ENCODE measurements at places on chromosomes 2 and 18.

DNA sequence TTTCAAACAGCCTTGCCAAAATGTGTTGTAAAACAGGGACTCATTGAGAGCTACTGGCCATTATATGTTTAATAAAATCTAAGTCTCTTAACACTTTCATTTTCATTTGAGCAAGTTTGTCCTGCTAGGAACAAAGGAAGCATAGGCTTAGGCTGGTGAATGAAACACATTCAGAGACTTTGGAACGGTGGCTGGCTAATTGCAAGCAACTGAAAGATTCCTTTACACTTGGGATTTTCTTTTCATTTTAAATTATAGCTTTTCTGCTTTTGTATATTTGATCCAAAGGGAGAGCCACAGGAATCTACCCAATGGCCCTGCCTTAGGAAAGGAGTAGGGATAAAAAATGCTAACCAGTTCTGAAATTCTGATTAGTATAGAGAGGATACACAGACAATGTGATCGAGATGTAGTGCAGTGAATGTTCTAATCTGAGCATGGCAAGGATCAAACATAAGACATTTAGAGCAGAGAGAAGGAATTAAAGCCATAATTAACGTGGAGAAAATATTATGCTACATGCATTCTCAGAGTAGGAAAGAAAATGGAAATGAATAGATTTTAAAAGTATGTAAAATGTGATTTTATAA is 911.4 kb upstream of the SLC39A10 start:
- no peak for DNase-seq

- no peak for DNase-seq
Measured at GRCh38 chr2:101771227-101771902, 73.9 kb downstream of the MAP4K4 start.

- DNase-seq, result peak; percentile 80
Measured at GRCh38 chr2:175414882-175415487, 233.5 kb upstream of the ATP5MC3 start.

- no peak for DNase-seq
Measured at GRCh38 chr2:74513605-74514367, 464 bp upstream of the TLX2 start.

DNA sequence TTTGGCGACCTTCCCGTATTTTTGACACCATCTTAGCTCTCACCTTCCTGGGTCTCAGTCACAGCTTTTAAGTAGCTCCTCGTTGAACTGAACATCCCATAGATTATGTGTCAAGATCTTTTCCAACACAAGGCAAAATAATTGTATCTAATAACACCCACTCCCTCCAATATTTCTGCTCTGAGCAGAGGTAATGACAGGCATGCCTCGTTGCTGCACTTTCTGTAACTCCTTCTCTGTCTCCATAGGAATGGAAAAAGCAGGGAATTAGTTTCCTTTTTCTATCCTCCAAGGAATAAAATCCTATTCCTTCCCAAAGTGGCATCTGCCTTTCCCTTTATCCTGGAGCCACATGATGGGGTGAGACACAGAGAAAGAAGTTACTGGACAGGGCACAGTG is 174.0 kb upstream of the CDH20 start:
- DNase-seq, result no peak

DNA sequence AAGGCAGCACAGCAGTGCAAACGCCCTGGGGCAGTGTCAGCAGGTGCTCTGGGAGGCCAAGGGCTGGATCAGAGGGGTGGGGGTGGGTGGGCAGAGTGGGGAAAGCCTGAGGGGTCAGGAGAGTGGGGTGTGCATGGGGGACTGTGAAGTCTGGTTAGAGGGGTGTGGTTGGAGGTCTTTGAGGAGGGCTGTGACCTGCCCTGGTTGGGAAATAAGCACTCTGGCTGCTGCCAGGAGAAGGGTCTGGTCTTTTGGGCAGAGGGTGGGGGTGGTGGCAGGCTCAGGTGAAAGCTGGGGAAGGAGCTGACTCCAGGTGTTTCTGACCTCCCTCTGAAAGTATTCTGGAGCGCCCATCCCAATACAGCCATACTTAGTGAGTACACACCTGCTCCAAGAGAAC is 4.2 kb downstream of the ALPI start:
- peak; percentile 44 for DNase-seq

DNA sequence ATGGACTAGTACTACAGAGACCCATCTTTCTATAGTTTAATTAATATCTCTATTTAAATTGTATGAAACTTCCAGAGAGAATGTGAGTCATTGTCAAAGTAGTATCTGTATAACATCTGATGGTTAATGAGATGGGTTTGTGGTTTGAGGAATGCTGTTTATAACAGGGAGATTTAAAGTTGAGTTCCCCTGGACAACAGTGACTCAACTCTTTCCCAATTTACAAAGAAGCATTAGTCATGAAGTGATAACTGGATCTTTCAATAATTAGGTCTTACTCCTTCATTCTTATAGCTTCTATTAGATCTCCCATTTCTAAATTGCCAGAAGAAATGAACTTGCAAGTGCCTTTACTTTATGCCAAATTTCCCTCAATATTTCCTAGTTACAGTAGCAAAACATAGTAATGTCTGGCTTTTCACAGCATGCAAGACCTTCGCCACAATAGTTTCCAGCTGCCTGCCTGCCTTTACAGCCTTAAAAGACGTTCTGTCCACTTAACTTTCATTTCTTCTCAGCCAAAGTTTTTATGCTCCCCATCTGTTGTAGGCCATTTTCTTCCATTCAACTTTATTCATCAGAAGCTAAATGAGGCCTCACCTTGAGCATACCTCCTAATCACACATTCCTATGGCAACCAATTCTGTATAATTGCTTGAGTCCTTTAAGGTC is 47.7 kb upstream of the WDR75 start:
- no peak for DNase-seq

GRCh38 chr18:52310651-52311050 is 29.3 kb upstream of the DCC start:
- no peak for DNase-seq

GRCh38 chr18:39960550-39960949 is 1994.5 kb upstream of the PIK3C3 start:
- no peak for DNase-seq

GRCh38 chr2:151176661-151177060 is 85.0 kb downstream of the RBM43 start:
- no peak for DNase-seq

DNA sequence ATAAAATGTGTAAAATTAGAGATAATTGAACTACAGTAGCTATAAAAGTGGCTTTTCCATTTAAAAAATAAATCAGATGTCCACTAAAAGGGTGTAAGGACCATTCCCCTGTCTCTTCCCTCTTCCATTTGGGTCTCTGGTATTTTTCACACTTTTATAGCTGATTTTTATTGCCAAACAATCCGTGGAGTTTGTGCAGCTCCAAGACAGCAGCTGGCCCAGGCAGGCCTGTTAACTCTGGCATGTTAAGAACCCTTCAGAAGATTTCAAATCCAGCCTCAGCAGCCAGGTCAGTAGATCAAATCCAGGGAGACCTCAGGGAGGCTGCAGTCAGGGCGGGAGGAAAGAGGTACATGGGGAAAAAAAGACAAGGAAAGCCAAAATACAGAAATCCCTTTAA is 827.1 kb upstream of the FANCL start:
- no peak for DNase-seq

GRCh38 chr2:230657906-230658305 is 54.7 kb upstream of the CAB39 start:
- no peak for DNase-seq

DNA sequence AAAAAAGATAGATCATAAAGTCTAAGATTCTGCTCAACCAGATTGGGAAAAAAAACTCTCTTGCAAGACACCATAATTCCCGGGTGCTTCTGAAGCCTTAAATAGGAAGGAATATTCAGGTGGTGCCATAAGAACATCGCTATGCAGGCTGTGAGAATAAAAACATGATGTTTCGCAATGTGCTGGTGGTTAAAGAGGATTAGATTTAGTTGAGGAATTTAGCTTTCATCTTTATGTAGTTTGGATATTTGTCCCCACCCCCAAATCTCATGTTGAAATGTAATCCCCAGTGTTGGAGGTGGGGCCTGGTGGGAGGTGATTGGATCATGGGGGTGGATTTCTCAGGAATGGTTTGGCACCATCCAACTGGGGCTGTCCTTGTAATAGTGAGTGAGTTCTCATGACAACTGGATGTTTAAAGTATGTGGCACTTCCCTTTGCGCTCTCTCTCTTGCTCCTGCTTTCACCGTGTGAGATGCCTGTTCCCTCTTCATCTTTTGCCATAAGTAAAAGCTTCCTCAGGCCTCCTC is 132.2 kb downstream of the AKAIN1 start:
- no peak for DNase-seq

DNA sequence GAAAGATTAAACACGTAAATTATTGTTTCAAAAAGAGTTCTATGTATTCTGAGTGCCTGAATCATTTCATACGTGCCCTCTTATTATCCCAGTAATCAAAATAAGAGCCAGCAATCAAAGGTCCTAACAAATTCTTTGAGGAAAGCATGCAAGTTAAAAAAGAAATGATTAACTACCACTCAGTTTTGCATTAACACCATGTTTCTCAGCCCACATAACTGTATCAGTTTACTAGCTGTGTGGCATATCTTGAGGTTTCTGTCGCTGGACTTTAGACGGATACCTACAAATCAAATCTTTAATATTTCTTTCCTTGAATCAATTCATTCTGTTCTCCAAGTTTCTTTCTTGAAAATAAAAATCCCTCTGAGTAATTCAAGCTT is 668.9 kb upstream of the CHAC2 start:
- DNase-seq, result no peak

DNA sequence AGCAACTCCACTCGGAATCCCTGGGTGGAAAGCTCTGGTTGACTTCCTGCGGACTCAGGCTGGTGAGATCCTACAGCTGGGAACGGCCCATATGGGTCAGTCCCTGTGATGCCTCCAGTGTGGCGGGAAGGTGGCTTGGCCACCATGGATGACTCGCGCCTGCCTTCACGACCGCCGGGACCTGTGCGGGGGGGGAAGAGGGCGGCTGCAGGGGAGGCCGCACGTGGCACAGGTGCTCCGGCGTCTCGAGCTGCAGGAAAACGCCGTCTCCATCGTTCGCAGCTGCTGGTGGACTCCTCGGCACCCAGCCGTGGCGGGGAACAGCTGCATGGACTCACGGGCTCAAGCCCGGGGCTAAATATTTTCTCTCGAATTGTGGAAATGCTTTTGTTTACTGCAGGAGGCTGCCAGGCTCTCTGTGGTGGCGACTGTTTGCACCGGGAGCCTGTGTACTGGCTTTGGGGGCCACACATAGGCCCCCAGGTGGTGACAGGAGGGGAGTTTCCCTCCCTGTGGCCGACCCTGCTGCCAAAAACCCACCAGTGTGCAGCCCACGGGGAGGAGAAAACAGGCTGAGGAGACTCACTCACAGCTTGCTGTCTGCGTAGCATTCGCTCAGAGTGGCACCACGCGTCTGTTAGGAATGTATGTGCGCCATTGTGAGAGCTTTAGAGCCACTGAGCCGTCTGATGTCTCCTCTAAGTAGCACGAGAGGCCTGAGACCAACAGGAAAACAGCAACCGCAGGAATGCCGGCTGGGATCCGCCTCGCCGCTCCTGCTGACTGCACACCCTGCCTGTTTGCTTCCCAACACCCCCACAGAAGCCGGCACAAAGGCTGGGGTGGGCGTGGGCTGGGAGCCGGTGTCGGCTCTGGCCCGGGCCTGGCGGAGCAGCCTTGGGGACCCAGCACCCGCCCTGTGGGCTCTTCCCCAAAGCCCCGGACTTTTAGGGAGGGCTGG is 89.2 kb downstream of the NFATC1 start:
- DNase-seq, result peak; percentile 64

DNA sequence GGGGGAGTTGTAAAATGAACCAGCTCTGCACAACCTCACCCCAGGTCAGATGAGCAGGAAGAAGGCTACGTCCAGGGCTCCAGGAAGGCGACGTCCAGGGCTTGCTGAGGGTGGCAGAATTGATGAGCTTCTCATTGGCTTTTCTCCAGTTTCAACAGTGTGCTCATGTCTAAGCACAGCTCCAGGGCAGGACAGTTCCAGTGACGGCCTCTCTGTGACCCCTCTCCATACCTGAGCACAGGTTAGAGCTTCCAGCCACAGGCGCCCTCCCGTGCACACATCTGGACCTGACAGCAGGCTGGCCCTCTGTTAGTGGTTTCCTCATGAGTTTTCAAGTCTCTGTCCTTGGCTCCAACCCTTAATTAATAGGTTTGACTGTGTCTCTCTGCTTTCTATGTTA is 327.6 kb downstream of the ZNF516 start:
- no peak for DNase-seq

DNA sequence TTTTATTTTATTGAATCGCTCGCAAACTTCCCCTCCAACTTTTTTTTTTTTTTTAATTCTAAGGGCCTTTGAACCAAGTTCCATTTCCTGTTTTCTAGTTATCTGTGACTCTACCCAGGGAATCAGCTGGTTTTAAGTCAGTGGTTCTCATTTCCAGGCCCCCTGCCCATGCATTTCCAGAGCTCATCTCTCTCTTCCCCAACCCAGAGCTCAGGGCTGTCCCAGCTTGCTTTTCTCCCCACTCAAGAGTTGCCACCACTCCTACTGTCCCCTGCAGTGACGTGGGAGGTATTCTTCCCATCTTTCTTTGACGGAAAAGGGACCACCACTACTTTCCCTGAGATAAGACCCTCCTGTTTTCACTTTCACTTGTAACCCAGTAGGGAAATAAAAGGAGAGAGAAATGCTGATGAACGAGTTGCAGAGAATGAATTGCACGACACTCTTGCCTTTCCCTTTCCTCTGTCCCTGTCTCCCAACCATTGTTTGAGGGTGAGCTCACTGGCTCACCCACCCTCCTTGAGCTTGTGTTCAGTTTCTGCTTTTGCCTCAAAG is 42.1 kb downstream of the TET3 start:
- DNase-seq, result no peak

- no peak for DNase-seq
Measured at GRCh38 chr2:136242100-136242499, 124.2 kb upstream of the CXCR4 start.

DNA sequence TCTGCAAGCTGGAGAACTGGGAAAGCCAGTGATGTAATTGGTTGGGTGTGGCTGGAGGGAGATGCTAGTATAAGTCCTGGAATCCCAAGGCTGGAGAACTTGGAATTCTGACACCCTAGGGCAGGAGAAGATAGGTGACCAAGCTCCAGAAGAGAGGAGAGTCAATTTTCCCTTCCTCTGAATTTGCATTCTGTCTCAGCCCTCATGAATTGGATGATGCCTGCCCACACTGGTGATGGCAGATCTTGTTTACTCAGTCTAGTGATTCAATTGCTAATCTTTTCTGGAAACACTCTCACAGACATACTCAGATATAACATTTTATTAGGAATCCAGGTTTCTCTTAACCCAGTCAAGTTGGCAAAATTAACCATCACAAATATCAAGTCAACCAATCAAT is 287.2 kb downstream of the RDH14 start:
- DNase-seq, result no peak

GRCh38 chr2:6353669-6354068 is 512.0 kb downstream of the CMPK2 start:
- no peak for DNase-seq

DNA sequence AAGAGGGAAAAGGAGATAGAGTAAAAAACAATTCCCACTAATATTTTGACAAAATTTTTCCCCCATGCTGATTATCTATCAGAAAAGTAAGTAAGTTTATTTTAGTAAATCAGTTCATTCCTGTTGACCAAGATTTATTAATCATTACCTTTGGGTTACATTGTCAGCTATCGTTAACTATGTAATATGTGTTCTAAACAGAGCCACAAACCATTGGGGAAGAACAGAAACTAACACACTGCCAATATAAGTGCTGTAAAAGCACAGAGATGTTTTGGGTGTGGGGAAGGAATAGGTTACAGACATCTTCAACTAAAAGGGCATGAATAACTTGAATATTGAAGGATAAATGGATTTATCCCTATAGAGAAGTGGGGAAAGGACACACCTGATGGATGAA is 42.5 kb upstream of the ACADL start:
- no peak for DNase-seq
